Urinary bladder (tissue), 4 donors: ENCODE measurements at places on chromosomes 5 and 9.

DNA sequence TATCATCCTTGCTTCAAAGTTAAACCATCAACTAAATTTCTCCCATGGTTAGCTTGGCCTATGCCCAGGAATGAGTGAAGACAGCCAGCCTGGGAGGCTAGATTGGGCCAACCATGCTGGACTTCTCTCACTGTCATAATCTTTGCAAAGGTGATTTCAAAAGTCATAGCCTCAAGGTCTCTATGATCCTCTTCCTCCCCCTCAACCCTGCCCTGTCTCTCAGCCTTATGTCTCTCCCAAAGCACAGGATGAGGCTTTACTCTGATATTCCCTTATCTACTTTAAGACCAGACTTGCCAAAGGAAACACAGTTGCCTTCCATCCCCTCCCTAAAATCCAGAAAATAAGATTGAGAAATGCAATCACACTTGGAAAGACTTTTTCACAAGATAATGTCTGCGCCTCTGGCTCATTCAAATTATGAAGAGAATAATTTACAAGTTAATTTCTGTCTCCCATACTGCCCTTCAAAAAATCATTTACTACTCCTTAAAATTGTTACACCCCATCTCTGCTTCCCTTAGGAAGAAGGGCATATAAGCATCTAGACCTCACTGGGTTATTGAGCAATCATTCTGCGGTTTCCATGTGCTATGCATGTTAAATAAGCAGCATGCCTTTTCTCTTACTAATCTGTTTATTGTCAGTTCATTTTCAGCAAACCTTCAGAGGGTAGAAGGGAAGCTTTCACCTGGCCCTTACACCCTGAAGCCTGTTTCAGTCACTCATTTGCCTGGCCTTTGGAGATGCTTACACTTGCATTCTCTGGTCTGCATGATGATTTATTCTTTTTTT is 113.8 kb upstream of the ANKRD55 start:
- no peak for DNase-seq

DNA sequence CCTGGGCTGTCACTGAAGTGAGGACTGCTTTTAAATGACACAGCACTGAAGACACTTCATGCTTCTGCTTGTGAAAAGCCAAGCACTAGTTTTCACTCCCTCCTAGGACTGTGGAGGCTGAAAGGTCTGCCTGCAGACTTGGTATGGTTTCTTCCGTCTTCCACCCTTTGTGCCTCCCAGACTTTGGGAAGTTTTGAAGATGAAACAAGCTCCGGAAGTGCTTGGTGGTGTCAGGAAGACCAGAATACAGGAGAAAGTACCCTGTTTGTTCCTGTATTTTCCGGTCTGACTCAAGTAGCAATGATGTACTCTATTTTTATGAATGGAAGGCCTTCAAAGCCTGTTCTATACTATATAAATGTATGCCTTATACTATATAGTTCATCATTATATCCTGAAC is 222.7 kb downstream of the PDZD2 start:
- no peak for DNase-seq

GRCh38 chr9:106843371-106843770 is 19.6 kb upstream of the ZNF462 start:
- DNase-seq = no peak

DNA sequence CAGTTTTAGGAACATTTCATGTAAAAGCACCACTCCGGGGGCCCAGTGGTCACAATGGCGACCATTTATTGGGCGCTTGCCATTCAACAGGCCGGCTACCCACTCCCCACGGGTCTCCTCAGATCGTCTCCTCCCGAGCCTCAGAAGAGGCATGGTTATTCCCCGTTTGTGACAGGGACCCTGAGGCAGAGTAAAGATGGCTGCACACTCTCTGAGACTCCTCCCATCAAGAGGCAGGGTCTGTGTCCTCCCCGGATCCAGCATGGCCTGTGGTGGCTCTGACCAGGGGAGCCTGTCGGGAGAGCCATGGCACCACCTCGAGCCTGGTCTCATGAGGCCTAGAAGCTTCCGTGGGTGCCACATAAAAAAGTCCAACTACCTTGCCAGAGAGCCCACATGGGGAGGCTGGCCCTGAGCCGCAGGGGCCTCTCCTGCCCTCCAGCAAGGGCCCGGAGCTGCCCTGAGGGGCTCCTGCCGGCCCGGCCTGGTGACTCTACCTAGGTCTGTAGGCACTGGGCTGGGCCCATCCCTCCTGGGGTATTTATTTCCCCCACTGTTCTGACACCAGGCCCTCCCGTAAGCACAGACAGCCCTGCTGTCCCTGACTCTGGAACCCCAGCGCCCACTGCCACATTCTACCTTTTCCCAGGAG is 90.8 kb downstream of the VAV2 start:
- DNase-seq = no peak

DNA sequence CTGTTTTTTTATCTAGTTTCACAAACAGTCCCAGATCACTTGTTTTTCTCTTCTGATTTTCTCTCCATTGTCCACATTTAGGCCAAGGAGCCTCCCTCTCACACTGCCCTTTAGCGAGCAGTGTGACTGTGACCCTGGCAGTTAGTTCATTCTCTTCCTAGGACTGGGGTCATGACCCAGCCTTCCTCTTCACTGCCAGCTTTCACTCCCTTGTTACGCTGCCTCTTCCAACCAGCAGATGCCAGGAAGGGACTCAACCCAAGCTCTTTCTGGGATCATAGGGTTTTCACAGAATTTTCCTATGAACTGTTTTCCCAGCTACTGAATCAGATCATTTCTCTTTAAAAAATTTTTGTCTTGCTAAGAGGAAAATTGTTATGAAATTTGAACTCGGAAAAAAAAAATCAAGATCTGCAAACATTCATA is 70.9 kb downstream of the LMNB1 start:
- DNase-seq = no peak

DNA sequence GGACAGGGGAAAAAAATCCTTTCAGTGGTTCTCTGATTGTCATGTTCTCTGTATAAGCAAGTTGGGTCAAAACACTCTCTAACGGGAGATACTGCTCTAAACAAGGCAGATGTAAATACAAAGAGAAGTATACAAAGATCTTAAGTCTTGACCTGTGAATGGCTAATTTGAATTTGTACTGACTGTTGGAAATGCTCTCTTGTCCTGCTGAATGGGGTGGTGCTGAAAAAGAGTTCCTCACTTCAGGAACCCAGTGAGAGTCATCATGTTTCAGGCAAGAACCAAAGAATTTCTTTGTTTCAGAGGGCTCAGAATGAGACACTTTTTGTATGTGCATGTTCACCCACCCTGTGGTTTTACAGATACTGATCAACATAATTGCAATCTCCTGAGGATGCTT is 461.0 kb downstream of the NR2F1-AS1 start:
- no peak for DNase-seq
